ENCODE measurements at places on chromosomes 16 and 17.

DNA sequence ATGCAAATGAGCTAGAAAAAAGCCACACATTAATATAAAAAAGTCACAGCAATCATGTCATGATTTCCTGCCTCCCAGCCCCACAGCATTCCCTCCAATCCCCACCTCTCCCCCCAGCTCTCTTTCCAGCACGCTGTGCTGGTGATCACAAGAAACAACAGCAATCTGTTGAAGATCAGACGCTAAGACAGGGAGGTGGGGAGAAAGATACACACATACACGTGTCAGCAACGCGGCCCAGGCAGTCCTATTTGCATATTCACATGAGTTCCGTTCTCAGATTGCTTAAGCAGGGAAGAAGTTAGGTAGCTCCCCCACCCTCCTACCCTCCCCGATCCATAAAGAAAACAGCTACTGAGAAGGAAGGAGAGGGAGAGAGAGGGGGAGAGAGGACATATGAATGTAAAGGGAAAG lies 405.5 kb upstream of the PSMD7 start:
- DNase-seq: no peak
- H3K27me3 ChIP-seq: no peaks in the 10 kb centered on the region
- H3K36me3 ChIP-seq: no peaks in the 10 kb centered on the region
- no peak overlapping the region for H3K27ac ChIP-seq

GRCh38 chr17:45722161-45722560 lies 62.0 kb upstream of the CRHR1 start:
- H3K27me3 ChIP-seq: peaks cover 4% of the 10 kb centered on the region
- H3K27ac ChIP-seq: no peak overlapping the region
- H3K36me3 ChIP-seq: no peaks in the 10 kb centered on the region
- no peaks in the 10 kb centered on the region for H3K4me1 ChIP-seq
- no peak overlapping the region for H3K4me3 ChIP-seq

- no peaks in the 10 kb centered on the region for H3K27me3 ChIP-seq
- no peak overlapping the region for H3K27ac ChIP-seq
- peaks cover 6% of the 10 kb centered on the region for H3K4me1 ChIP-seq
- H3K4me3 ChIP-seq: no peak overlapping the region
- no peak for DNase-seq
These were observed 108.7 kb downstream of the TRIM37 start for GRCh38 chr17:58997756-58998553.

DNA sequence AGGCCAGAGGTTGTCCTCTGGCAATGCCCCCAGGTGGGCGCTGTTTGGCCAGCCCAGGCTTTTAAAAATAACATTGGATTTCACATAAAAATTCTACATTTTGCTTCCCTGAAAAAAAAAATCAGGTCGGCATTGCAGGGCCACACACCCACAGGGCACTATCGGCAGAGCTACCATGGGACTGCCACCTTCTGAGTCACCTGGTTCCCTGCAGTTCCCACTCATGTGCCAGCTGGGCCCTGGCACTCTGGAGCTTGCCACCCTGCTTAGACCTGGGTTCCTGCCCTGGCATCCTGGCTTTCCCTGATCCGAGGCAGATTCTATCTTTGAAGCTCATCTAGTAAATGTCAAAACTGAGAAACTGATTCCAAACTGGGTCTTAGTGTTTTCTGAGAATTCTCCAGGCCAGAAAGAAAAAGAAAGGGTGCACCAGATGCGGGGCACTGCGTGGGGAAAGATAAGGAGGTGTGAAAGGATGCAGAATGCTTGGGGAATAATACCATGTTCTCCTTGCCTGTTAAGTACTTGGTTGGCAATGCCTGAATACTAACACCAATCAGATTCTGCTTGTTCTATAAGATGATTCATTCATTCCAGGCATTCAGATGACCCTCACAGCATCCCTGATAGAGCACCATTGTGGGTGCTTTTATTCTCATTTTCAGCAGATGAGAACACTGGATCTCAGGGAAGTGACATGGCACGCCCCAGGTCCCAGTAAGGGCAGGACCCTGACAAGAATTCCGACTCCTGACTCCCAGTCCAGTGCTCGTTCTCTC lies 51.8 kb downstream of the RAI1 start:
- H3K27ac ChIP-seq: no peak overlapping the region
- DNase-seq: no peak
- H3K36me3 ChIP-seq: no peaks in the 10 kb centered on the region

- DNase-seq: no peak
- no peak overlapping the region for H3K4me3 ChIP-seq
- no peak overlapping the region for H3K27ac ChIP-seq
- H3K36me3 ChIP-seq: no peaks in the 10 kb centered on the region
These were observed 224.2 kb downstream of the CYB561 start for GRCh38 chr17:63221939-63222338.

DNA sequence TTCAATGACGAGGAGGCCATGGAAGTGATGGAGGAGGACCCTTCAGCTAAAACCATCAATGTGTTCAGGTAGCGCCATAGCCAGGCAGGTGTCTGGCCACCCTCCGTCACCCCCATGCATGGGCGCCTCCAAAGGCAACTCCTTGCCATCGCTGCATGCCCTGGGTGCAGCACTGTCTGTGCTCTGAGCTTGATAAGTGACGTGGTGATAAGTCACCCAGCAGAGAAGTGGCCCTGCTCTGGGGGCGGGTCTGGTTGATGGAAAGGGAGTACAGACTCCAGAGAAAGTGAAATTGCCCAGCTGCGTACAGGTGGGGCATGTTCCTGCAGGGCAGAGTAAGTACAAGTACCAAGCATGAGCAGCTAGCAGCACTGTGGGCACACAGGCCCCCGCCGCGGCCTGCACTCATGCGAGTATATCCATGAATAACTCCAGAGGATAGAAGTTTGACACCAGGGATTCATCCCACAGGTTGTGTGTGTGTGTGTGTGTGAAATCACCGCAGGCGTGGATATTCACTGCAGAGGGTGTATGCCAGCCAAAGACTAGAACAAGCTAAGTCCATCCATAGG lies 13.1 kb downstream of the DNAI2 start:
- peaks cover 46% of the 10 kb centered on the region for H3K4me1 ChIP-seq
- no peak overlapping the region for H3K4me3 ChIP-seq
- H3K36me3 ChIP-seq: no peaks in the 10 kb centered on the region

DNA sequence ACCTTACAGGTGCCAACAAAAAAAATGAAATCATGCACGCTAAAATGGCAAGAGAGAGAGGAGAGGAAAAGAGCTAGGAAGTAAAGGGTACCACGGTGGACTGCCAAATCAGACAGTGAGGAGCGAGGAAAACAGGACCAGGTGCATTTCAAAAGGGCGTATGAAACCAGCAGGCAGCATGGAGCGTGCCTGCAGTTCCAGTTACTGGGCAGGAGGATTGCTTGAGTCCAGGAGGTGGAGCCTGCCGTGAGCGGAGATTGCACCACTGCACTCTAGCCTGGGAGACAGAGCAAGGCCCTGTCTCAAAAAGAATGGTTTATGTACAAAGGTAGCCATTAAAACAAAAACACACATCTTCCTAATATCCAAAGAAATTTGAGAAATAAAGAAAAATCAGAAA lies 16.4 kb downstream of the USP36 start:
- H3K4me1 ChIP-seq: peaks cover 18% of the 10 kb centered on the region
- no peak overlapping the region for H3K27ac ChIP-seq
- no peaks in the 10 kb centered on the region for H3K27me3 ChIP-seq
- no peak overlapping the region for H3K4me3 ChIP-seq
- H3K36me3 ChIP-seq: peaks cover 79% of the 10 kb centered on the region

DNA sequence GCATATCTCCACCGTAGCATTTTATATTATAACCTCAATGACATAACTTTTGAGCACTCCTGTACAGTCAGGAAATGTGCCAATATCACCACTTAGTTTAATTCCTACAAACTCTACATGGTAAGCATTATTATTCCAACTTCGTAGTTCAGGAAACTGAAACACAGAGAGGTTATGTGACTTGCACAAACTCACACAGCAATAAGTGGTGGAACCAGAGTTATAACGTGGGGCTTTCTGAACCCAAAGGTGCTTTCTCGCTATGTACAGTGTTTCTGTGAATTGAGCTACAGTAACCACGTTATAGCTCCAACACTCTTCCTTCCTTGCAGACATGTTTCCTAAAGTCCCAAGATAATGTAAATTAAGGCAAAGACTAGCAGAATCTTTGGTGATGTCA lies 330.2 kb downstream of the GRIN2A start:
- H3K27me3 ChIP-seq: no peaks in the 10 kb centered on the region
- H3K27ac ChIP-seq: no peak overlapping the region
- no peak for DNase-seq
- no peak overlapping the region for H3K4me3 ChIP-seq
- H3K36me3 ChIP-seq: no peaks in the 10 kb centered on the region

DNA sequence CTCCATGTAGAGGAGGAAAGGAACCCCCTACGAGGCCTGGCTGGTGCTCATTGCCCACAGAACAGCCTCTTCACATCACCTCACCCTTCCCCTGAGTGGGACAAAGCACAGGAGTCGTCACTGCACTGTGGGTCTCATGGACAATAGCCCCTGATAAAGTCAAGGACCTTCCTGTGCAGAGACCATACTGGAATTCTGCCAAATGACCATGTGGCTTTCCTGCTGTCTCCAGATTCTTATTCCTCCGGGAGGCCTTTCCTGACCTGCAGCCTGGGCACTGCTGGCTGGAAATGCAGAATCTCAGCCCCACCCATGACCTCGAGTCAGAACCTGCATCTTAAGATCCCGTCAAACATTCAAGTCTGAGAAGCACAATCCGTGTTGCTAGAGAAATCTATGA lies 60.5 kb upstream of the ERN1 start:
- H3K27me3 ChIP-seq: no peaks in the 10 kb centered on the region
- H3K36me3 ChIP-seq: peaks cover 6% of the 10 kb centered on the region
- H3K27ac ChIP-seq: no peak overlapping the region
- DNase-seq: no peak

DNA sequence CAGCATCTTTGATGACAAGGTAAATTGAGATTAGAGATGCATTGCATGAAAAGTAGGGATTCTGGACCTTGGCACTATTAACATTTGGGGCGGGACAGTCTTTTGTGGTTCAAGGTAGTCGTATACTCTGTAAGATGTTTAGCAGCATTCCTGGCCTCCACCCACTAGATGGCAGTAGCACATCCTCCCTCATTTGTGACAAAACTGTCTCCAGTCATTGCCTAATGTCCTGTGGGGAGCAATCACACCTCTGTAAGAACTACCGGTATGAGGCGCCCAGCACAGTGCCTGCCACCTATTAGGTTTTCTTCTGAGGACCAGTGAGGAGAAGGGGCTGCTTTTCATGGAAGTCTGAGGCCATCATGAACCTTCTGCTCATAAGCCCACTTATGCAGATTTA lies 180.8 kb downstream of the RBFOX1 start:
- no peaks in the 10 kb centered on the region for H3K27me3 ChIP-seq
- no peak overlapping the region for H3K4me3 ChIP-seq
- H3K4me1 ChIP-seq: no peaks in the 10 kb centered on the region
- DNase-seq: no peak
- no peaks in the 10 kb centered on the region for H3K36me3 ChIP-seq

DNA sequence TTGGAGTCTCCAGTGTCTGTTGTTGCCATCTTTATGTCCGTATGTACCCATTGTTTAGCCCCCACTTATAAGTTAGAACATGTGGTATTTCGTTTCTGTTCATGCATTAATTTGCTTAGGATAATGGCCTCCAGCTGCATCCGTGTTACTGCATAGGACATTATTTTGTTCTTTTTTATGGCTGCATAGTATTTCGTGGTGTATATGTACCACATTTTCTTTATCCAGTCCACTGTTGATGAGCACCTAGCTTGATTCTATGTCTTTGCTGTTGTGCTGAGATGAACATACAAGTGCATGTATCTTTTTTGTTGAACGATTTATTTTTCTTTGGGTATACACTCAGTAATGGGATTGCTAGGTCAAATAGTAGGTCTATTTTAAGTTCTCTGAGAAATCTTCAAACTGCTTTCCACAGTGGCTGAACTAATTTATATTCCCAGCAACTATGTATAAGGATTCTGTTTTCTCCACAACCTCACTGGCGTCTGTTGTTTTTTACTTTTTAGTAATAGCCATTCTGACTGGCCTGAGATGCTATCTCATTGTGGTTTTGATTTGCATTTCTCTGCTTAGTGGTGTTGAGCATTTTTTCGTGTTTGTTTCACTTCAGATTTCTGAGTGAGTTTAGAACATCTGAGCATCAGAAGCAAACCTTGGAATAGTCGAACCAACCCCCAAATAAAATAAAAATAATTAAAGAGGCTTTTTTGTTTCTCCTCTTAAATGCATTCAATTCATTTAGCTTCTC lies 304.7 kb downstream of the ZFHX3 start:
- H3K27ac ChIP-seq: no peak overlapping the region
- no peaks in the 10 kb centered on the region for H3K36me3 ChIP-seq
- no peak for DNase-seq
- H3K4me3 ChIP-seq: no peak overlapping the region
- H3K27me3 ChIP-seq: no peaks in the 10 kb centered on the region

DNA sequence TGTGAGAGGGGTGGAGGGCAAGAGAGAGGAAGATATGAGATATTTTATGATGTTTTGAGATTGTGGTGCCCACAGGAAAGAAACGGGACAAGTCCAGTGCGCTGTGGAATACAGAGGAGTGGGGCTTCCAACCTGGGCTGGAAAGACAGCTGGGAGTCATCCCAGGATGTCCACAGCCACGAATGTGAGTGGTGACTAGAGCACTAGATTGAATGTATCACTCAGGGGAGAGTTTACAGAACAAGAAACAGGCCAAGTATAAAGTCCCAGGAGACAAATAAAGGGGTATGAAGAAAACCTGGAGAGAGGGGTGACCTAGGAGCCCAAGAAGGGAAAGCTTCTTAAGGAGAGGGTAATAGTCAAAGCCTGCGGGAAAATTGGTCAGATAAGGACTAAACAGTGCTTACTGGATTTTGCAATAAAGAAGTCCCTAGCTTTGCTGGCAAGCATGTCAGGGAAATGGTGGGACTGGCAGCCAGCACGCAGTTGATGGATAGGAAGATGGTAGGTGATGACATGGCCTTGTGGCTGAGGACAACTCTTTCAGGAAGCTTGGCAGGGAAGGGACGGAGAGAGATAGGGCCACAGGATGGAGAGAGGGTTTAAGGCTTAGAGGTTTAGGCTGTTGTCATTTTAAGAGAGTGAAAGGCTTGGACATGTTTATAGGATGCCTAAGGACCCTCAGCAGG lies 114.5 kb downstream of the AXIN2 start:
- no peak overlapping the region for H3K4me3 ChIP-seq
- H3K4me1 ChIP-seq: no peaks in the 10 kb centered on the region
- no peaks in the 10 kb centered on the region for H3K27me3 ChIP-seq
- no peaks in the 10 kb centered on the region for H3K36me3 ChIP-seq
- DNase-seq: no peak

DNA sequence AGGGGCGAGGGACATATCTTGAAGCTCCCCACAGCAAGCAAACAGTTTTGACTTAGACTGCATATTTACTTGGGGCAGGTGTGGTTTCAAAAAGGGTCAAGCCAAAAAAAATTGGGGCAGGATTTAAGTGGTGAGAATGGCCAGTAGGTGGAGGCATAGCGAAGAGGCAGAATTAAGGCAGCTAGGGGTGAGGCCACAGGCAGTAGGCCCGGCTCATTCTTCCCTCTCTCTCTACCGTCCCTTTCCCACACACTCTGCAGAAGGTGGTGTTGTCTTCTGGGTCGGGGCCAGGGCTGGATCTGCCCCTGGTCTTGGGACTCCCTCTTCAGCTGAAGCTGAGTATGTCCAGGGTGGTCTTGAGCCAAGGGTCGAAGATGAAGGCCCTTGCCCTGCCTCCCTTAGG lies 2.6 kb downstream of the SHBG start:
- no peaks in the 10 kb centered on the region for H3K36me3 ChIP-seq
- no peak overlapping the region for H3K4me3 ChIP-seq
- no peak overlapping the region for H3K27ac ChIP-seq
- DNase-seq: no peak
- peaks cover 3% of the 10 kb centered on the region for H3K4me1 ChIP-seq

GRCh38 chr16:70395345-70395901 lies 43.5 kb downstream of the ST3GAL2 start:
- H3K36me3 ChIP-seq: peaks cover 20% of the 10 kb centered on the region
- H3K4me1 ChIP-seq: no peaks in the 10 kb centered on the region
- DNase-seq: peak; percentile 49
- no peaks in the 10 kb centered on the region for H3K27me3 ChIP-seq
- H3K27ac ChIP-seq: no peak overlapping the region

Measured in CD4-positive, alpha-beta memory T cell (primary cell).